Panc1 (cell line): ENCODE measurements at places on chromosomes 16 and 17.

DNA sequence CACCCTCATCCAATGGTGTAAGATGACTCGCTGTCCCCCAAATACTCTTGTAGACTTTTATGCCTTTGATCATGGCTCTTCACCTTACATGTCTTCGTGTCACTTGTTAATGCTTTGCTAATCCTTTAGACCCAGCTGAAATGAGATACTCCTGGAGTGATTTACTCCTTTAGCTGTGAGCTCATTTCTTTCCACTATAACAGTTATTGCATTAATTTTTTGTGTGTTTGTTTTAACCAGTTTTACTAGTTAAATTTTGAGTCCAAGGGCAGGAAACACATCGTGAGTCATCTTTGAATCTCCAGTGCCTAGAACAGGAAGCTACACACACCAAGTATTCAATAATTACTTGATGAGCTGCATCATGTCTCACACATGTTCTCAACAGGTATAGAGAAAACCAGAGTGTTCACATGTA, 6.5 kb upstream of the CTCF start:
- no peak for DNase-seq

- no peak for DNase-seq
These were observed 1.7 kb upstream of the IGF2BP1 start for GRCh38 chr17:48995304-48995973.

- no peak for DNase-seq
These were observed 78.9 kb downstream of the DNAH3 start for GRCh38 chr16:21071741-21072140.

- no peak for DNase-seq
These were observed 98.7 kb downstream of the ABCC12 start for GRCh38 chr16:48057048-48057447.

GRCh38 chr16:21590287-21590686, 9.1 kb upstream of the METTL9 start:
- no peak for DNase-seq

DNA sequence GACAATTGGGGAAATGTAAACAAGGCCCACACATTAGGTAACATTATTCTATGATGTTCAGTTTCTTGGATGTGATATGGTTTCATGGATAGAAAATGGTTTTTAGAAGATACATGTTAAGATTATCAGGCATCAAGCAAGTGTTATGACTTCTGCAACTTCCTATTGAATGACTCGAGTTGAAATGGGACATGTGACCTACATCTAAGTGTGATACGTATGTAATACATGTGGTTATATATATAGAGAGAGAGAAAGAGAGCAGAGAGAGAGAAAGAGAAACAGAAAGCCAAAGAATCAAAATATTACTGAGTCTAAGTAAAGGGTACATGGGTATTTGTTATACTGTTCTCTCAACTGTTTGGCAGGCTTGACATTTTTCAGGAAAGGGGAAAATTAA, 1.7 kb downstream of the TMEM170A start:
- DNase-seq = no peak

GRCh38 chr17:78789663-78790181, 7.6 kb upstream of the CYTH1 start:
- no peak for DNase-seq
